A673 (cell line): ENCODE measurements at places on chromosomes 6 and 20. TPM values are rescaled to one million over a fixed set of nuclear protein-coding genes. Genes with fewer than 3 reads are reported as not detected.

ID4 gene
- 29.3 and 30.5 TPM in 2 replicates for total RNA-seq

DNA sequence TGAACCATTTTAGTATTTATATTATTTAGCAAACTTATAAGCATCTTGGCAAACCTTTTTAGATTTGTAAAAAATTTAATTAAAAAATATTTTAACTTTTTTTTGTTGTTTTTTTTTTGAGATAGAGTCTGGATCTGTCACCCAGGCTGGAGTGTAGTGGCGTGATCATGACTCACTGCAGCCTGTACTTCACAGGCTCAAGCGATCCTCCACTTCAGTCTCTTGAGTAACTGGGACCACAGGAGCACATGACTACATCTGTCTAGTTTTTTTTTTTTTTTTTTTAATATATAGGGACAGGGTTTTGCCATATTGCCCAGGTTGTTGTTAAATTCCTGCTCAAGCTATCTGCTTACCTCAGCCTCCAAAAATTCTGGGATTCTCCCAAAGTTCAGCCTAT, 161.1 kb downstream of the EYS start:
- DNase-seq: no peak

DNA sequence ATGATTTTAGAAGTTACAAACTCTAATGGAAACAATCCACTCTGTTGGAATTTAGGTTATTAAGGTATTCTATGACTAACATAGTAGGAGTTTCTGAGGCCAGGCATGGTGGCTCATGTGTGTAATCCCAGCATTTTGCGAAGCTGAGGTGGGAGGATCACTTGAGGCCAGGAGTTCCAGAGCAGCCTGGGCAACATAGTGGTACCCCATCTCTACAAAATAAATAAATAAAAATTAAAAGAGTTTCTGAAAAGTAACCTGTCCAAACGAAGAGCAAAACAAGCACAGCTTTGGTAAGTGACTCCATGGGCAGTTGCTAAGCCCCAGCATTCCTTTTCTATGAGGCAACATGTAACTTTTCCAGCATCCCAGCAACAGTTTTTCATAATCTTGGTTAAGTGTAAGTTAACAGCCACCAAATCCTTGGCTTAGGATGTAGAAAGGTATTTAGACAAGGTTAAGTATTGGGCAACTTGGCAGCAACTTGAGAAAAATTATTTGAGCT, 86.3 kb downstream of the SOX4 start:
- DNase-seq: no peak

DNA sequence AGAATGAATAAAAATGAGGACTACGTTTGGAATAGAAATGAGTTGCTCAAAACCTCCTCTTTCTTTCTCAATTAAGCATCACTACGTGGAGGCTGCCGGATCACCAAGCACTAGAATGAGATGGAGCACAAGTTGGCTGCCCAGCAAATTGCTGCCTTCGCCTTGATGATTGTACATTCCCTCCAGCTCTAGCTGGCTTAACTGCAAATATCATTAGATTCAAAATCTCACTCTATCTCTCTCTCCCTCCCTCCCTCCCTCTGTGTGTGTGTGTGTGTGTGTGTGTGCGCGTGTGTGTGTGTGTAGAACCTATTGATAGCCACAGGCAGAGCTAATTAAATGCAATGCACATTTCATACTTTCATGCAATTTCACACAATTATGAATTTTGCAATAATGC, 310.7 kb upstream of the CDH4 start:
- DNase-seq: no peak

- DNase-seq: no peak
Measured at GRCh38 chr20:54714817-54715216, 239.4 kb downstream of the DOK5 start.

GRCh38 chr20:49872056-49872455, 43.3 kb downstream of the SPATA2 start:
- DNase-seq: no peak
